ENCODE measurements at places on chromosomes 1 and 21.

DNA sequence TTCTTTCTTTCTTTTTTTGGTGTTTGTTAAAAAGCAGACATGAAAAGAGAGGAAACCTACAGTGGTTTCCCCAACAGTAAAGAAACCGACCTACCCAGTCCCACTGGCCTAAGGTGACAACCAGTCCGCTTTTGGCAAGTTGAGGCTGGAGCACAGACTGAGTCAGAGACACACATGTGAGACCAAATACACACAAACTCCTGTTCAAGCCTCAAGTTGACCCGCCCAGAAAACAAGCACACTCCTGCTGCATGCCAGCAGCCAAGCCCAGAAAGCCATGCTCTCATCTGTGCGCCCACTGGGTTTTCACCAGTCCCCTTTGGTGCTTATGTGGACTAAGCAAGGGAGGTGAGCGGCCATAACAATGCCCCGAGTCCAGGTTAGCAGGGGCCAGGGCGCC is 64.6 kb upstream of the GPR153 start:
- no peak for DNase-seq

DNA sequence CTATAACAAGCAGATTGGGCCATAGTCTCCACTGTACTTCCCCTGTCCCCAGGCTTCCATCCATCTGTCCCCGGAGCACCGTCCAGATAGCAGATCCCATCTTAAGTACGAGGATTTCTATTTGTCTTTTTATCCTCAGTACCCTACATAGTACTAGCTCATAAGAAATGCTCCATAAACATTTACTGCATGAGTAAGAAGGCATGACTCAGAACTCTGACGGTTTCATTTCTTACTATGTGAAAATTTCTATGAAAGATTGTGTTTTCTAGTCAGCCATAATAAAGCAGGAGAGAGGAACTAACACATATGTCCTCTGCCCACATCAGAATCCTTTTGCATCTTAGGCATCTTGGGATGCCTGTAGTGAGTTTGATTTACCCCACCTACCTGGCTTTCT is 49.5 kb downstream of the CHD1L start:
- DNase-seq = no peak

DNA sequence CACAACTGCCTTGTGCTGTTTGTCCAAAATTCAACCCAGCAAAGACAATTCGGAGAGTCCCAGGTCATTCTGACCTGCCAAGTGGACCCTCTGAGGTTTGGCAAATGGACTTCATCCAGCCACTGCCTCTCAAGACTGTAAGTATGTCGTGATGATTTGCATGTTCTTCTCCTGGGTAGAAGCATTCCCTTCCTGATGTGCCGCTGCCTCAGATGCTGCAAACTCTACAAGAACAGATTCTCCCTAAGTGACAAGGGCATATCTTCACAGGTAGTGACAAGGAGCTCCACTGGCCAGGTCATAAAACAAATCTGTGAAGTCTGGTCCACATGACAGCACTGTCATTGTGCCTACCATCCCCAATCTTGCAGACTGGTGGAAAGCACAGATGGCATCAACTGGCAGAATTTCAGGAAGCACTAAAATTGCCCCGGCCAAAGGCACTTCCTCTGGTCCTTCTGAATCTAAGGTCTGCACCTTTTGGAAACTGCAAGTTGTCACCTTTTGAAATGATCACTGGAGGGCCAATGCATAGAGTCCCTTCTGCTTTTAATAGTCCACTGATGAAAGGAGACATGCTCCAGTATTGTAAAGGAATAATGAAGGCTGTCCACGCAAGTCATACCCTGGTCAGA is 27.4 kb downstream of the POFUT2 start:
- DNase-seq = no peak

DNA sequence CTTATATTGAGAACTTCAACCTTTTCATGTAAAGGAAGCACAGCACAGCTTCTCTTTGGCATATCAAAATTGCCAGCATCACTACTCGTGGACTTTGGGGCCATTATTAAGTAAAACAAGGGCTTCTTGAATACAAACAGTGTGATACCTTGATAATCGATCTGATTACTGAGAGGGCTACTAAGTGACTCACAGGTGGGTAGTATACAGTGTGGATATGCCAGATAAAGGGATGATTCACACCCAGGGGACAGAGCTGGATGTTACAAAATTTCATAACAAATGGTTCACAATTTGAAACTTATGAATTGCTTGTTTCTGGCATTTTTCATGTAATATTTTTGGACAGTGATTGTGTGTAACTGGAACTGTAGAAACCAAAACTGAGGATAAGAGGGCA is 15.4 kb downstream of the HDAC1 start:
- no peak for DNase-seq

GRCh38 chr21:35324372-35325220 is 275.5 kb upstream of the RUNX1 start:
- DNase-seq = no peak

DNA sequence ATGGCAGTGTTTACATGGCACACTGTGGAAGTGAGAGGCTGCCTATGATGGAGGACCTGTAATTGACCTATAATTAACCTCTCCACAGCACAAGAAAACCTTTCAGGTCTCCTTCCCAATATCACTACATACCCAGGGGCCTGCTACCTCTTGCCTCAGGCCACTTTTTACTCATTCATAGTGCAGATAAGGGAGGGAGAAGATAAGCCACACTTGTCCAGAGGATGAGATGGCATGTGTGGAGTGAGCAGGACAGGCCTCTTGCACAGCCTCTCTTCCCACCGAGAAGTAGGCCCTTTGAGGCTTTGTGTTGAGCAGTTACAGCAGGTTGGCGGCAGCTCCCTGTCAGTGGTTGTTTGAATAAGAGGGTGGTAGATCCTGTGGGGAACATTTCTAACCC is 31.1 kb upstream of the IKBKE start:
- no peak for DNase-seq

DNA sequence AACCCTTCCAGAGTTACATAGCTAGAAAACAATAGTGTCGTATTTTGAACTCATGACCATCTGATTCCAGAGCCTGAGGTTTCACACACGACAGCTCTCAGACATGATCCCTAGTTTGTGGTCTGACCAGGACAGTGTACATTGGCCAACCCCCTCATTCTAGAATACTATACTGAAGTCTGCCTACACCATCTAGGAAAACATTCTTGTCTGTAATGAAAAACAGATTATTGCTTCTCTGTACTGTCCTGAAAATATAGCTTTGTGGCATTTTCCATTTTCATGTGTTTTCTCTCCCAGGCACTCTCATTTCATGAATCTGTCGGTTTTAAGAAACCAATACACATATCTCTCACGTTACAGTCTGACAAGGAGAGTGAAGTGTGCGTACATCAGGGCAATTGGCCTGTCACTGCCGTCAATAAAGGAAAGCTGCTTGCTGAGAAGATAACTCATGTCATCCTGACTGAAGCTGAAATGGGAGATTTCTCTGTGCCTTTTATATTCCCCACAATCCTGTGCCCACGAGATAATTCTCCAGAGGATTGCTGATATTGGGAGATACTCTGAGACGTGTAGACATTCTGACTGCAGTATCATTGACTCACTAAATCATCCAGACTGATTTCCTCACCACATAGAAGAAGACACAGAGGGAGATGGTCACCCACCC is 585.6 kb downstream of the PLPP3 start:
- no peak for DNase-seq

- no peak for DNase-seq
These were observed 6.1 kb downstream of the NPPA start for GRCh38 chr1:11841245-11842153.

GRCh38 chr1:108719656-108720435 is 7.1 kb downstream of the FNDC7 start:
- DNase-seq = no peak

DNA sequence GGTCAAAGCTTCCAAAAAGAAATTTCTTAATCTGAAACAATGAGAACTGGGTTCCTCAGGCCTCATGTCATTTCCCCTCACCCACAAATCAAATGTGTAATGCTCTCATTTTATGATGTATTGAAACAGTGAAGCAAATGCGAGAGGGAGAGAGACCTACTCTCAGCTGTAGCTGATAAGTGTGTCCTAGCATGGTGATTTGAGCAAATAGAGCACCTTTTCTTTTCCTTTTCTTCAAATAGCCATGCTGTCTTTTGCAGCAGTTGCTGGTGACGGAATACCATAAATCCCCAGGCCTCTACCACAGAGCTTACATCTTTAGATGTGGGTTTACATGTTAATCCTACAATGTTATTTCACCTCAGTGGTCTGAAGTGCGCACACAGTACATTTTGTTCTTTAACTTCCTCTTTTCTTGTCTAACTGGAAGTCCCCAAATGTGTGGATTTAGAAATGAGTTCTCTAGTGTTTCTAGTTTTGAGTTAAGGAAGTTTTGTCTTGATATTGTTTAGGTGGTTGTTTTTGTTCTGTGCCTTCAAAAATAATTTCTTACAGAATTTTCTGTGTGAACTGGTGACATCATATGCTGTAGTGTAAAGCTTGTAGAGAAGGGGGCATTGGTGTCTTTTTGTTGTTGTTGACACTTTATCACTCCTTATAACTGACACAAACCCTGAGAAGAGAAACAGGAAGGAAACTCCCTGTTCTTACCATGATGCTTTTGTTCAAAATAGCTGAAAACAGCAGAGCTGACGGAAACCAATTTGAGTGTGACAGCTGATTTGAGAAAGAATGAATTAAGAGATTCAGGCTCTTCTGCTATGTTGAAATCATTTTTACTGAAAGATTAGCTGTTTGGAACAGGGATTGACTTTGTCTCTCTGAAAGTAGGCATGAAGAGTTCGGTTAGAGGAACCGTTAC is 12.2 kb downstream of the SMAP2 start:
- no peak for DNase-seq

- DNase-seq = no peak
These were observed 9.2 kb upstream of the TFF1 start for GRCh38 chr21:42375506-42375905.

GRCh38 chr1:175409938-175410337 is 217.4 kb upstream of the KIAA0040 start:
- DNase-seq = no peak

- DNase-seq = no peak
These were observed 68.4 kb downstream of the LRRC8D start for GRCh38 chr1:89889323-89889615.

DNA sequence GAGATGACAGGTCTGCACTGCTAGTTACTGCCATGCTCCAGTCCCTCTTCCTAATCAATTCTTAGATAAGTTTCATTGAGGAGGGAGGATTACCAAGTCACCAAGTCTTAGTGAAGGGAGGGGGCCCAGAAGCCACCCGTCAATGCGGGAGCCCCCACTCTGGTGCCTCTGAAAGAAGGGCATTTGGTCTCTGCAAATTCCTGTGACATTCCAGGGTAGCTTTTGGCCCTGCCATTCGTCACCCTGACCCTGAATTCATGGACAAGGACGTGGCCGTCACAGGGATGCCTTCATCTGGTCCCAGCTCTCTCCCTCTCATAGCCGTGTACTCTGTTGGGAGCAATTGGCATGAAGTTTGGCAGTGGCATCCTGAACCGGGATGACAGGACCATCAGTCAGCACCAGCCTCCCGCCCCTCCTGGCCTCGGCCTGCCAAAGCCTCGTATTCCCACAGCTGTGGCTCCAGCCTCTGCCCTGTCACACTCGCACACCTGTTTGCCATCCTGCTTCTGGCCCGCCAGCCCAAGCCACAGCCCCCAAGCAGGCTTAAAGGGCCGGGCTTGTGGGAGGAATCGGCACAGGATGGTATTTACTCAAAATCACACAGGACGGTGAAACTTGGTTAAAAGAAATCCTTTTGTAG is 150.7 kb downstream of the CLIC6 start:
- no peak for DNase-seq

DNA sequence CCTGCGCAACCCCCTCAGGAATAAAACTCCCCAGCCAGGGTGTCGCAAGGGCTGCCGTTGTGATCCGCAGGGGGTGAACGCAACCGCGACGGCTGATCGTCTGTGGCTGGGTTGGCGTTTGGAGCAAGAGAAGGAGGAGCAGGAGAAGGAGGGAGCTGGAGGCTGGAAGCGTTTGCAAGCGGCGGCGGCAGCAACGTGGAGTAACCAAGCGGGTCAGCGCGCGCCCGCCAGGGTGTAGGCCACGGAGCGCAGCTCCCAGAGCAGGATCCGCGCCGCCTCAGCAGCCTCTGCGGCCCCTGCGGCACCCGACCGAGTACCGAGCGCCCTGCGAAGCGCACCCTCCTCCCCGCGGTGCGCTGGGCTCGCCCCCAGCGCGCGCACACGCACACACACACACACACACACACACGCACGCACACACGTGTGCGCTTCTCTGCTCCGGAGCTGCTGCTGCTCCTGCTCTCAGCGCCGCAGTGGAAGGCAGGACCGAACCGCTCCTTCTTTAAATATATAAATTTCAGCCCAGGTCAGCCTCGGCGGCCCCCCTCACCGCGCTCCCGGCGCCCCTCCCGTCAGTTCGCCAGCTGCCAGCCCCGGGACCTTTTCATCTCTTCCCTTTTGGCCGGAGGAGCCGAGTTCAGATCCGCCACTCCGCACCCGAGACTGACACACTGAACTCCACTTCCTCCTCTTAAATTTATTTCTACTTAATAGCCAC is 696 bp downstream of the TGFB2 start:
- DNase-seq = peak; percentile 35

GRCh38 chr1:157288006-157288405 is 149.8 kb upstream of the ETV3 start:
- no peak for DNase-seq

- DNase-seq = no peak
These were observed 812 bp downstream of the TTC4 start for GRCh38 chr1:54716299-54717047.

- DNase-seq = no peak
These were observed 18.6 kb upstream of the SH3D21 start for GRCh38 chr1:36287595-36287994.
